ENCODE measurements at places on chromosomes 7 and 10.

- DNase-seq, result no peak
These were observed 386.2 kb downstream of the KCNMA1 start for GRCh38 chr10:77251297-77252013.

DNA sequence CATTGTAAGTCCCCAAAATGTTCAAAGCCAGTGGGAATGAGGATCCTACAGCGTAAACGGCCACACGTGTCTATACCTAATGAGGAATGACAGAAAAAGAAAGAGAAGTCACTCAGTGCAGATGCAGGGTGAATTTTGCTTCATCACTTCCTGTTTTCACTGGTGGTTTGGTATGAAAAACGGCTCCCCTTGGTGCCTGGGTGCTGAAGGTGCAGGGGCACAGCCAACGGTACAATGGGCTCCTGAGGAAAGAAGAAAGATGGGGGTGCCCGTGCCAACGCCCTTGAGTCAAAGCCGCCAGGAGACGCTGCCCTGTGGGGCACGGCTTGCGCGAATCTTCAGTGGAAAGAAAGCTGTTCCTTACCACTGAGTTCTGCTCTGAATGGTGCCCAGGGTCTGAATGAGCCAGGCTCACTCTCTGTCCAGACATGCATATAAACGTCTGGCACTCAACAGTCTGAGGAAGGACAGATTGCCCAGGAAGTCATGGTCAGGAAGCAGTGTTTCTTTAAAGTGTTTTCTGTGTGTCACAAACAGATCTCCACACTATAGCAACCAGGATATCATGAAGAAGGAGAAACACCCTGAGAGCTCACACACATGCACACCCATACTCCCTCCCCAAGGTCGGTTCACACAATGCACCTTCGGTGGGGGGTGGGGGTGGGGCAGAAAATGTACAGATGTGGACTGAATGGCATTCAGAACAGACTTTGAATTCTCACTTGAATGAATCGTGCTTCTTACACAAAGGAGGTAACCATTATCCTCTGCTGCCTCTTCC, 105.8 kb downstream of the ELMO1 start:
- no peak for DNase-seq

- no peak for DNase-seq
These were observed 27.6 kb downstream of the ABCC2 start for GRCh38 chr10:99809931-99810615.

DNA sequence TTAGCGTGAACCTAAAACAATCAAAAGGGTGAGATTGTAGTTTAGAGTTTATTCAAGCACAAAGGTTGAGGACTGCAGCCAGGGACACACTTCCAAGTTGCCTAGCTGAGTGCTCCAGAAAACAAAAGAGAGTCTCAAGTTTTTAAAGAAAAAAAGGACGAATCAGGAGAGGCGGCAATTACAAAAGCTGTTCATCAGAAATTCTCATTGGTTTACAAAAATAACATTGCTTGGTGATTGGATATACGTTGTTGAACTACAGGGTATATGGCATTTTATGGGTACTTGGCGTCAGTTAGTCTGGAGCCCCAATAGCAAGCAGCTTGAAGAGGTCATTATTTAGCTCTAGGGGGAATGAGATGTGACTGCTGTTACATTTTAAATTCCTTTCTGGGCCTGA, 11.5 kb downstream of the ZNF438 start:
- DNase-seq, result no peak

DNA sequence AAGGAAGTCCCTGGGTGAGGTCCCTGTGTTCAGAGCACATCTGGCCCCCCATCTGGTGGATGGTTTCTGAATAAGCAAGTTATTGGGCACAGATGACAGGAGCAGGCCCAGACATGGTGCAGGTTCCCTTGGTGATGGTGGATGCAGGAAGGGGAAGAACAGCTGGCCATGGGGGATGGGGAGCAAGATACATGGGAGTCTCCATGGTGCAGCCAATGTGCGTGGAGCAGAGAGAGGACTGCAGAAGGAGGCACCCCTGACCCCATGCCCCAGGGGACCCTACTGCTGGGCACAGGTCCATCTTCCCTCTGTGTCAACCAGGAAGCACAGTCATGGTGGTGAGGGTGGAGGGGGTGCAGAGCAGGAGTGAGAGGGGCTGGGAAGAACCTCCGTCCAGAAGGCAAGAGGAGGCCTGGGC, 43.8 kb upstream of the RABGEF1 start:
- no peak for DNase-seq

GRCh38 chr10:74081192-74081803, 69.3 kb downstream of the AP3M1 start:
- no peak for DNase-seq

Measured in AG04449 (cell line).